ENCODE measurements at places on chromosomes 2 and 18.

GRCh38 chr18:2656237-2656980 is 883 bp downstream of the SMCHD1 start:
- DNase-seq, result no peak

GRCh38 chr2:177327009-177327408 is 62.5 kb upstream of the NFE2L2 start:
- no peak for DNase-seq

GRCh38 chr18:415617-416612 is 84.6 kb downstream of the COLEC12 start:
- no peak for DNase-seq

- no peak for DNase-seq
Observed at GRCh38 chr2:194319222-194319992, 1337.6 kb upstream of the SLC39A10 start.

- DNase-seq, result no peak
Observed at GRCh38 chr2:68316111-68316510, 3.6 kb downstream of the CNRIP1 start.

- DNase-seq, result no peak
Observed at GRCh38 chr2:207984765-207985480, 40.4 kb downstream of the PLEKHM3 start.

DNA sequence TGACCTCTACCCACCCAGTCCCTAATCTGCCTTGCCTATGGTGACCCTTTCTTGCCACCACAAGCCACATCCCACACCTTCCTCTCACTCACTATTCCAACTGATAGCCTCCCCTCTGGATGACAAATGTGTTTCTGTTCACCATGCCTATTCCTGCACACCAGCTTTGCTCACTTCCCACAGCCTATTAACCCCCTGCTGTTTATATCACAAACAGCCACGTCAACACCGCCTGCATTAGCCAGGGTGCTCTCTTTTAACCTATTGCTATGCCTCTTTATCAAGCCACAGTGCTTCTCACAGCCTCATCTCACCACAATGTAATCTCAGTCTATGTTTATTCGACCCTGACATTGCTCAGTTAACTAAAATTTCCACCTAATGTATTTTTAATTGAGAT is 271.8 kb downstream of the SUCLG1 start:
- no peak for DNase-seq

GRCh38 chr2:6999211-6999877 is 82.1 kb downstream of the RNF144A start:
- no peak for DNase-seq

DNA sequence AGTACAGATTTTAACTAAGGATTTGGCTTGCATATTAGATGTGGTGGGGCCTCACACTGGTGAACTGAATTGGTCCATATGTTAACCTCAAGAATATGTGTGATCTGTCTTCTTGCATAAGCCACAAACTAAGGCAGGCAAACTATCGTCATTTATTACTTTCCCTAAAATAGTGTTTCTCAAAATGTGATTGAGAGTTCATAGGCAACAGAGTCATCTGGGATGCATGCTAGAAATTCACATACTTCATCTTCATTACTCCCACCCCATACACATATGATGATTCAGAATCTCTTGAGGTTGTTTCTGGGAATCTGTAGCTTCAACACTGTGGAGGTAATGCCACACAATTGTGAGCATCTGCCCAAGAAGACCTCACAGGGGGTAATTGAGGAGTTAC is 822.8 kb upstream of the CDH2 start:
- no peak for DNase-seq

- DNase-seq, result no peak
Observed at GRCh38 chr2:236394571-236394970, 130.4 kb upstream of the ASB18 start.

- no peak for DNase-seq
Observed at GRCh38 chr2:230589497-230590015, 123.1 kb upstream of the CAB39 start.

DNA sequence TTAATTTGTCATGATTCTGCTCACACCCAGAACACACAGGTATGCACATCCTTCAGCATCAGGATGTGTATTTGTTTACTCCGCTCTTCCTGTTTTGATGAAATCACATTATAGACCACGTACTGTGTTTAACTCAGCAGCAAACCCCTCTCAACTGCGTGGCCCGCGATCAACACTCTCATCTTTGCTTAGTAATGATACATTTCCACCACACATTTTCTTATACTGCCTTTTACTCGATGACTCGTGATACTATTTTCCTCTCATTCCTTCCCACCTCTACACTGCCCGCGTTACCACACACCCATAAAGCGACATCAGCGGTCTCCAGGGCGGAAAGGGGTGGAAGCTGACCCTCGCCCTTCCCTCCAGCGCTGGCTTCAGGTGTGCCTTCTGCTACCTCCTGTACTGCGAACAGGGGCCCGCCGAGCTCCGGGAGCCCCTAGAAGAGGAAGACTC is 1.3 kb downstream of the NETO1 start:
- no peak for DNase-seq

DNA sequence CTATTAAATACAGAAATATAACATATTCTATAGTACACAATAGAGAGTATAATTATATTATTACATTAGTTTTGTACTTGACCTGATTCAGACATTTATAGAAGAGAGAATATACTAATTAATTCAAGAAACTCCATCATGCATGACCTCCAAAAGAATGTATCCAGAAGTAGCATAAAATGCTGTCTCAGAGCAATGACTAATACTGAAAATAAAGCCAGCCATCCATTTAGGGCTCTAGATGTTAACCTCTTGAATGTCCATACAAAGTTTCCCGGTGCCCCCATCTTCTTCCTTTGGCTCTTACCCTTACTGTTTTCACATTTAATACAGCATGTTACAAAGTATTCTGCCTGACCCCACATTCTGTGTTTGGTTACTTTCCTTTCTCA is 102.0 kb downstream of the ARHGAP15 start:
- DNase-seq, result no peak

DNA sequence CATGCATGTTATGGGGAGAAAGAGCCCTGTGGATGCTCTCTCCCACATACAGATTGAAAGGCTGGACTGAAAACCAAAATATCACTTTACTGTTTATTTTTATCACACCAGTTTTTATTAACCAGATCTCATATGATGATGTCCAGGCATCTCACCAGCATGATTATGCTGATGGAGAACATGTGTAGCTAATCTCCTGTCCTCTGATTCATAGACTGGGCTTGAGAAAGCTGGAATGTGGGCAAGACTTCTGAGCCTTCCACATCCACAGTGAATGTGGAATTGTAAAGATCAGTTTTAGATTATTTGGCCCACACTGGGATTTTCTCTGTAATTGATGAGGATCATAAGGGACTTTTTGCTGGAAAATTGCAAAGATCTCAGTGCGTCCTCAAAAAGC is 137.9 kb downstream of the ICOS start:
- no peak for DNase-seq

GRCh38 chr2:142588269-142588668 is 289.2 kb upstream of the KYNU start:
- DNase-seq, result no peak

GRCh38 chr2:121052023-121052422 is 233.0 kb downstream of the TFCP2L1 start:
- DNase-seq, result no peak

DNA sequence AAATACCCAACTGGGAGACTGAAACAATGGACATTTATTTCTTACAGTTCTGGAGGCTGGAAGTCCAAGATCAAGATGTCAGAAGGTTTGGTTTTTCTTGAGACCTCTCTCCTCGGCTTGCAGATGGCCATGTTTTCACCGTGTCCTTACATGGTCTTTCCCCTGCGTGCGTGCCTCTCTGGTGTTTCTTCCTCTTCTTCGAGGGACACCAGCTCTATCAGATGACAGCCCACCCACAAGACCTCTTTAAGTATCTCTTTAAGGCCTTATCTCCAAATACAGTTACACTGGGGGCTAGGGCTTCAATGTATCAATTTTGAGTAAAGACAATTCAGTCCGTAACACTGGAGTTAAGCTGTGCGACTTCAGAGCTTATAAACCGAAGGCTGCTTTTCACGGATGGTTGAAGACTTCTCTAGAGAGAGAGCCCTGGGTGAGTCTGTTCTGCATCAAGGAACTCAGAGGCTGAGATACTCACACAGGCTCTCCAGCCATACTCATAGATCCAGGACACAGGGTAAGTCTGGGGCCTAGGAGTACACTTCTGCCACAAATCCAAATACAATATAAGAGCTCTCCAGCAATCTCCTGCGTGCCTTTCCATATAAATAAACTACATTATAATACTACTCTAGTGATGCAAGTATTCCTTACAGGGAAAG is 339.9 kb upstream of the PKDCC start:
- no peak for DNase-seq

DNA sequence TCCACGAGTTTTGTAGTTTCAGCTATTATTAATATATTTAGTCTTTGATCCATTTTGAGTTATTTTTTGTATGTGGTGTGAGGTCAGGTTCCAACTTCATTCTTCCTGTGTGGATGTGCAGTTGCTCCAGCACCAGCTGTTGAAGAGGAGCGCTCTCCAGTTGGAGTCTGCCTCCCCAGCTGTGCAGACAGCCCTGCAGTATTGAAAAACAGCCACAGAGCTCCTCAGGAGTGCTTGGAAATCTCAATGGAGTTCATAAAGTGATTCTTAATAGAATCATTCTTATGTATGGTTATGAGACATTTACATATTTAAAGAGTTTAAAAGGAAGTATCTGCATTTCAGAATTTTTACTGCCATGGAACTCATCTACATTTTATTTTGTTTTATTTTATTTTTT is 17.3 kb downstream of the DGKD start:
- no peak for DNase-seq

DNA sequence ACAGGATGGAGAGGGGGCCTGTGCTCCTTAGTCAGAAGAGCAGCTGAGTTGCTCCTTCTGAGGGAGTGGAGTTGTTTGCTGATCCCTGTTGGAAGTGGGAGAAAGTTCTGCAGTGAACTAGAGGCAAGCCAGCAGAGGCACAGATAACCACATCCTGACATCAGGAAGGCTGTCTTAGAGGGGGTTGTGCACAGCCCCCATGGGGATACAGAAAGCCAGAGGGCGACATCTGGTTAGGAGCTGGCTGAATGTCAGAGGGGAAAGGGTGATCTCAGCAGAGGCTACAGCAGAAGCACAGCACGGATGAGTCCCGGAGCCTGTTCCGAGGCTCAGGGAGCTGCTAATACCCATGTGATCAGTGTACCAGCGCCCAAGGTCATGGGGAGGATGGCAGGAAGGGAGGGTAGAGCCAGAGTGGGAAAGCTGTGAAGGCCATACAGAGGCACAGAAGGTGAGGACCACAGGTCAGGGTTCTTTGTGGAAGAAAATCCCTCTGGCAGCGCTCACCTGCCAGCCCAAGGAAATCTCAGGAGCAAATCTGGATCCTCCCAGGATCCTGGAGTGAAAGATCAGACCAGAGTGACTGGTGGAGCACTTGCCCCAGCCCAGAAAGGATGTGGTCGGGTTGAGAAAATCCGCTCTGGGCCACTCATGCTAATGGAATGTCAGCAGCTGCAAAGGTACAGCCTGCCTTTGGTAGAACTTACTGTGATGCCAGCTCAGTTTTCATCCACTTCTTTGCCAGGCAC is 111.8 kb downstream of the STPG4 start:
- no peak for DNase-seq

DNA sequence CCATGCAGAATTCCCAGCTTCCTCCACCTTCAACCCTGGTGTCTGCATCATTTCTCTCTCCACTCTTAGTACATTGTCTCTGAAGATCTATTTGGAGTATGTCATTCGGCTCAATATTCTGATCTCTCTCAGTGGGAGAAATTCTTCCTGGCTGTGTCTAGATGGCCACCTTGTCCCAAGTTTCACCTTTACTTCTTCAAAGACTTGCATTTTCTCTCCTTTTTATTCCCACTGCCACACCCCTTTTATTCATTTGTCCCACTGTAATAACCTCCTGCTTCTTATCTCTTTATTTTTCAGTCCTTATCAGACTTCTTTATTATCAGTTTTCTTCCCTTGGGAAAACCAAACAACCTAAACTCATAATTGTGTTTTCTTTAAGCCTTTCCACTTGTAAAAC is 54.3 kb upstream of the CERS6 start:
- DNase-seq, result no peak

DNA sequence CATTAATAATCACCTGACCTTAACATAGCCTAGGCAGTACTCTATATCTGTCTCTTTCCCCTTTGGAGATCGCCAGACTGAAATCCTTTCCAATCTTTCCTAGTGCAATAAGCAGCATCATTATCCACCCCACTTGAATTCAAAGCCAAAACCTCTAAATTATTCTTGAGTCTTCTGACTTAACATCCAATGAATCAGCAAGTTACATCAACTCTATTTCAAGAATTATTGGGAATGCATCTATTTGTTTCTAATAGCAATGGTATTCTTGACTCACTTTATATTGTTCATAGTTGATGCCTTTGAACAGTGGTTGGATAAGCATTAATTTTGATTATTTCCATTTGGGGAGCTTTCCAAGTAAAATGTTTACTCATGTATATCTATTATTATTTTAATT is 144.8 kb downstream of the ZNF804A start:
- DNase-seq, result no peak

GRCh38 chr2:226213717-226214116 is 585.9 kb downstream of the IRS1 start:
- DNase-seq, result no peak

GRCh38 chr2:121886059-121886458 is 130.6 kb downstream of the TSN start:
- DNase-seq, result no peak

- no peak for DNase-seq
Observed at GRCh38 chr2:20707601-20708000, 40.7 kb downstream of the GDF7 start.

DNA sequence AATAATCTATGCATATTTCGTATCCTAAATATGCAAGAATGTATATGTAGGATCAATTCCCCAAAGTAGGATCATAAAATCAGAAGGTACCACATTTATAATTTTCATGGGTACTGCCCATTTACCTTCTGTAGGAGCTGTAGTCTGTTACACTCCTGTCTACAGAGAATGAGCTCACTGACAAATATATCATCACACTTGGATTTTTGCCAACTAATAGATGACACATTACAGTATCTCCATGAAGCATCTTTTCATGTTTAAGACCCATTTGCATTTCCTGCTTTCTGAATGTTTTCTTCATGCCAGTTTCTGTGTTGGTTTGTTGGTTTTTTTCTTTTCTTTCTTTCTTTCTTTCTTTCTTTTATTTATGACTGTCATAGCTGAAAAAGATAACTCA is 70.9 kb upstream of the EML6 start:
- DNase-seq, result no peak

- no peak for DNase-seq
Observed at GRCh38 chr2:217685255-217685605, 317.6 kb downstream of the TNS1 start.

DNA sequence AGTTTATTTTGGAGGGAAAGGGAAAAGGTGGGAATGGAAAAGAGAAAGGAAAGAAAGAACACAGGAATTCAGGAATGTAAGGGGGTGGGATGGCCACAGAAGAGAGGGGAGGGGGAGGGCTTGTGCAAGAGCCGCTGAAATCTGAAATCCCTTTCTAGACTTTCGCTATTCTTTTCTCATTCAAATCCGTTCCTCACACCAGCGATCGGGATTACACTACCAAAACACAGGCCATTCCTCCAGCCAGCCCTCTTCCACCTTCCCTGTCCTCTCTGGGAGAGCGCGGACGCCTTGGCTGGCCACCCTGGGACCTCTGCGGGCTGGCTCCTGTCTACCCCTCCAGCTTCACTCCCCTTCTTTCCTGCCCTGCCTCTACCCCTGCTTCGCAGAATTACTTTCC is 102.3 kb downstream of the CDCA7 start:
- no peak for DNase-seq

GRCh38 chr18:22254088-22254487 is 84.7 kb downstream of the GATA6 start:
- no peak for DNase-seq

- DNase-seq, result no peak
Observed at GRCh38 chr2:25587361-25587760, 86.0 kb downstream of the DTNB start.
